ENCODE measurements at places on chromosomes 3 and 15.

- DNase-seq = no peak
These were observed 198.3 kb downstream of the ERC2 start for GRCh38 chr3:56269755-56270535.

DNA sequence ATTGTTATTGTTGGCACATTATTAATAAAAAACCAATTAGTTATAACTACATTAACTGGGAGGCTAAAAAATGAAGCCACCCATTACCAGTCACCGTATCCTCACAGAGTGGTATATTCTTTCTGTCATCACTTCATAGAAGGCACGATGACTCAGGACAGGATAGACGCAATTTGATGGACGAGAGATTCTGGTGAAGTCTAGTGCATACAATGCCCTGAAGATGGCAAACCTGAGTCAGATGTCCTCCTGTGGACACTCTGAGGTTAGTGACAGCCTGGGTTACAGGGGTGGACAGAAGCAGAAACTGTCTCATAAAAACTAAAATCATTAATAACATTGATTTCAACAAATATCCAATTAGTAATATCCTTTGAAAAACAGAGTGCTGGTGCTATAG, 150.3 kb downstream of the SLC9A9 start:
- no peak for DNase-seq

DNA sequence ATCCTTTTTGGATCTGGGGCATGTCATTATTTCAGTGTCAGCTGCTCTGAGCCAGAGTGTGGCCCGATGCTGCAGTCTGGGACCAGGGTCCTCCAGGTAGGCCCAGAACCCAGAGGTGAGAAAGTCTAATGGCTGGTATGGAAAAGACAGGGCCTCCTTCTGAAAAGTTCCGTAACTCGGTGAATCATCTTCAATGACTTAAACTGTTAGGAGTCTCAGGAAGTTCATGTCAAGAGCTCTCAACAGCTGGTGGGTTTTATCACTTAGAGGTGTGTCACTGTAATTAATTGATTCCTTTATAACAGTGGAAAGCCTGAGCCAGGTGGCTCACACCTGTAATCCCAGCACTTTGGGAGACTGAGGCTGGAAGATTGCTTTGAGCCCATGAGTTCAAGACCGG, 28.5 kb upstream of the PDE8A start:
- no peak for DNase-seq

DNA sequence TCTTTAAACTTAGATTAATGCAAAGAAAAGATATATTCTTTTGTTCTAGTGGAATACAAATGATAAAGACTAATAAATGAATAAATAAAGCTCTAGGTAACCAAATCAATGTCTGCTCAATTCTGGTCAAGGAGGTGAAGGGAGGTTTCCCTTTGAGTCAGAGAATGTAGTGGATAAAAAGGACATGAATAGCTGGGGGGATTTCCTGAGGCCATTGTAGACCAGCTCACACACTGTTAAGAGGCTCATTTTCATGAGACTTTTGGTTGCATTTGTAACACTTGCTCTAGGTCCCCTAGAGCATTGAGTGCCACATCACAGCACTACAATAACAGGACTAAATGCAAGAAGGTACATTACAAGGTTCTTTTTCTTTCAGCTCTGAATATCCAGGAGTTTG, 170.7 kb downstream of the TIGIT start:
- DNase-seq = no peak

- no peak for DNase-seq
These were observed 11.7 kb upstream of the MUSTN1 start for GRCh38 chr3:52846432-52846965.

- DNase-seq = no peak
These were observed 534 bp downstream of the FRMD5 start for GRCh38 chr15:44194323-44195150.

DNA sequence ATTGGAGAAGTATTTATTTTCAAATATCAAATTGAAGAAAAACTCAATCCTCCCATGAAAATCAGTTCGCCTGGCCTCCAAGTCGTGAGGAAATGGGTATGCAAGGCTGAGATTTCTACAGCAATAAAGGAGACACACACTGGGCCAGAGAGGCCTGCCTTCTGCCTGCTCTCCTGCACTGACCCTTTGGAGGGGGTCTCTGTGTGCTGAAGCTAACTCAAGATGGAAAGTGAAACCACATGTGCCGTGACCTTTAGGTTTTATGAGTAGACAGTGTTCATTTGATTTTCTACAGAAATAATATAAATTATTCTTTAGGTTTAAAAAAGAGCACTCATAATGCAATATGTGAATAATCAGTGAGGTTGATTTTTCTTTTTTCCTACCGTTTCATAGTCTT, 11.9 kb upstream of the SLC22A13 start:
- DNase-seq = no peak

GRCh38 chr3:11021611-11022011, 29.1 kb downstream of the SLC6A1 start:
- DNase-seq = no peak

DNA sequence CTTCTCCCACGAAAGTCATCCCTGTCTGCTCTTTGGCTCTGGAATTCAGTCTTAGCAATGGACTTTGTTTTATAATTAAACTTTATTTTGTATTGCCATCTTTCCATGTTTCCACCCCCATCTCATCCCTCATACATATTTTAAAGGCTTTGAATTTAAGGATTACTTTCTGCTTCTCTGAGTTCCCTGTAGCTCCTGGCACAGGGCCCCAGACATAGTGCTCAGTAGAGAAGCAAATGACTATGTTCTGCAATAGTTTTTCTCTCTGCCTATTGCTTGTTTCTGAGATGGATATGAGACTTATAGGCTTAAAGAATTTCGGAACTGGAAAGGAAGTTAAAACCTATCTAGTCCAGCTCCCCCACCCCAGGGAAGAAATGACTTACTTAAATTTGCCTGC, 197.0 kb downstream of the LPP start:
- DNase-seq = no peak

DNA sequence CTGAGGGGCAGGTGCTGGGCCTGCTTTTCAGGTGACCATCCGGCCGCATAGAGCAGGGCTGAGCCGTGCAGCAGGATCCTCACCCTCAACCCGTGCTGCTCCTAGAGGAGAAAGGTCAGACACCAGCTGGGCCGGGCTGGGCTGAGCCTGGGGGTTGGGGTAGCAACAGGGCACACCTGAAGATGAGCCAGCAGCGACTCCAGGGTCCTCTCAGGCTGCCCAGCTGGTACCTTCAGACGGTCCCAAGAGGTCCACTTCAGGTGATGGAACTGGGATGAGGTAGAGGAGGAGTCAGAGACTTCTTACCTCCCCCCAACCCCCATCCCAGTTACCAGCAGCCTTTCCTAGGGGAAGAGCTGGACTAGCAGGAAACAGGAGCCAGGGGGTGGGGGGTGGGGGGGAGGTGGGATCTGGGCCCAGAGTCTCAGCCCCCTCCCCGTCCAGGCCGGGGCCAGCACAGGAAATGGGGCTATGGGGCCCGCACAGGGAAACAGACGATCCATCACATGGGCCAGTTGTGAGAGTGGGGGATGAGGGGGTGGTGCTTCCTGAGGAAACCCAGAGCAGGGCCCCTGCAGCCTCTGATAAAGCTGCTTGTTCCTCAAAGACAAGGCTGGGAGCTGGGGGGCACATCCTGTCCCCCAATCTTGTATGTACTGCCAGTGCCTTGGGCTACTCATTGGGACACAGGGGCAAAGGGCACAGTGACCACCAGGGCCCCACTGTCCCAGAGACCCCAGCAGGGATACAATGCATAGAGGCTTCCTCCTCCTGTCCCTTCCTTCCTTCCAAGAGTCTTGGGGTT, 3.0 kb downstream of the INKA1 start:
- DNase-seq = no peak

- no peak for DNase-seq
These were observed 102.6 kb downstream of the DPH6 start for GRCh38 chr15:35443376-35443775.
